ENCODE measurements at places on chromosomes 3 and 15.
A peak's percentile ranks its signal among the peaks of the same experiment; 100 is the strongest.

GRCh38 chr3:133477487-133477886, 77.6 kb downstream of the BFSP2 start:
- no peak for DNase-seq

GRCh38 chr15:79171320-79172031, 80.9 kb upstream of the RASGRF1 start:
- no peak for DNase-seq

DNA sequence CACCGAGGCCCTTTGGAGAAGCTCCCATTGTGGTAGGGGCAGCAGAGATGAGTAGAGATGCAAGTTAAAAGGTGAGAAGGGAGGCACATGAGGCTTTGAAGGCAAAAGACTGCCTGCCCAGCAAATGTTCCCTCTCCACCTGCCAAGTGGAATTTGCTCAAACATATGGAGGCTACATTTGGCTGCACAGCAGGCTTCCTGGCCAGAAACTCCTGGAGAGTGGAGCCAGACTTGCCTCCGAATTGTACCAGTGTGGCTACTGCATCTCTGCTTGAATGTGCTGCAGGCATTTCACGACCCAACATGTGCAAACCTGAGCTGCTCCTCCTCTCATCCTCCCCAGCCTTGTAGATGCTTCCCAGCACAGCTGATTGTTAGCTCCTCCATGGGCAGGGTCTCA, 229.2 kb downstream of the ZNF621 start:
- DNase-seq = no peak

- no peak for DNase-seq
These were observed 4.3 kb downstream of the GOLIM4 start for GRCh38 chr3:168091302-168091858.

DNA sequence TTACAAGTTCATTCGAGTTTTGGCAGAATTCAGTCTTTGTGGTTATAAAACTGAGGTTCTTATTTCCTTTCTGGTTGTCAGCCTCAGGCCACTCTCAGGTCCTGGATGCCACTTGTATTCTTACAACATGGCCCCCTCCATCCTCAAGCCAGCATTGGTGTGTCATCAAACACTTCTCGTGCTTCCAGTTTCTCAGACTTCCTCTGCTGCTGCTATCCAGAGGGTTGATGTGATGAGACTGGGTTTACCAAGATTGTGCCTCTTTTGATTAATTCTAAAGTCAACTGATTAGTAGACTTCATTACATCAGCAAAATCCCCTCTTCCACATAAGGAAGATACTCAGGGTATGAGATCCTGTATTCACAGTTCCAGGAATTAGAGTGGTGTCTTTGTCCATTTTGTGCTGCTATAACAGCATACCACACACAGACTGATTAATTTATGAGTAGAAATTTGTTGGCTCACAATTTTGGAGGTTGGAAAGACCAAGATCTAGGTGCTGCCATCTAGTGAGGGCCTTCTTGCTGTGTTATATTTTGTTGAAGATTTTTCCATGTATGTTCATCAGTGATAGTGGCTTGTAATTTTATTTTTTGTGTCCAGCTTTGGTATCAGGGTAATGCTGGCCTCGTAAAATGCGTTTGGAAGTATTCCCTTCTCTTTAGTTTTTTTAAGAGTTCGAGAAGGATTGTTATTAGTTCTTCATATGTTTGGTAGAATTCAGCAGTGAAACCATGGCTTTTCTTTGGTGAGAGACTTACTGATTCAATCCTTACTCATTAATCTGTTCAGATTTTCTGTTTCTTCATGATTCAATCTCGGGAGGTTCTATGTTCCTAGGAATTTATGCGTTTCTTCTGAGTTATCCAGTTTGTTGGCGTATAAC, 11.1 kb downstream of the LRCH3 start:
- peak; percentile 44 for DNase-seq

GRCh38 chr15:89928421-89928820, 15.7 kb upstream of the ARPIN start:
- DNase-seq = no peak

GRCh38 chr3:74469151-74469550, 145.3 kb downstream of the CNTN3 start:
- DNase-seq = no peak

- peak; percentile 37 for DNase-seq
These were observed 528 bp downstream of the LPCAT4 start for GRCh38 chr15:34366271-34367065.
